ENCODE measurements at places on chromosomes 16 and 17. TPM values are rescaled to one million over a fixed set of nuclear protein-coding genes. Genes with fewer than 3 reads are reported as not detected.
A peak's percentile ranks its signal among the peaks of the same experiment; 100 is the strongest.

DNA sequence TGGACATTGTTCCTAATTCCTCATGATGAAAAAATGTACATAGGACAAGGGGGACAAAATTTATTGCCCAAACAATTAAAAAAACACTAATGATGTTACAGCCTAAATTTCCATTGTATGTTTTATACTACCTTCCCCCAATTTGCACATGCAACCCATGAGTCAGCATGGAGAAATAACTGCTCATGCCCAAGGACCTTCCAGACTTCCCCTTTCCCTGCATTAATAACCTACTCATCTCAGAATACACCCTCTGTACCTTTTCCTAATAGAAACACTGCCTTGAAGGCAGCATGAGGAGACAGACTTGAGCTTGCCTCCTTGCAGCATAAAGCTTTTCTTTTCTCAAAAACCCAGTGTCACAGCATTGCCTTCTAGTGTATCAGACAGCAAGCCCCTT, 2402.8 kb downstream of the TP53TG3F start:
- H3K27me3 ChIP-seq: no peaks in the 10 kb centered on the region
- no peak overlapping the region for H3K4me3 ChIP-seq
- no peaks in the 10 kb centered on the region for H3K4me1 ChIP-seq
- no peak overlapping the region for H3K27ac ChIP-seq

GRCh38 chr17:61862975-61863800, at the start of gene BRIP1:
Gene BRIP1, minus strand, starts transcription at chr17:61863528. Its CDS starts 1,989 bp downstream, at chr17:61861539.
- H3K4me1 ChIP-seq: peaks cover 5% of the 10 kb centered on the region
- peak; percentile 94 for DNase-seq
- peak within 1 kb of the TSS; percentile 80 for H3K27ac ChIP-seq

DNA sequence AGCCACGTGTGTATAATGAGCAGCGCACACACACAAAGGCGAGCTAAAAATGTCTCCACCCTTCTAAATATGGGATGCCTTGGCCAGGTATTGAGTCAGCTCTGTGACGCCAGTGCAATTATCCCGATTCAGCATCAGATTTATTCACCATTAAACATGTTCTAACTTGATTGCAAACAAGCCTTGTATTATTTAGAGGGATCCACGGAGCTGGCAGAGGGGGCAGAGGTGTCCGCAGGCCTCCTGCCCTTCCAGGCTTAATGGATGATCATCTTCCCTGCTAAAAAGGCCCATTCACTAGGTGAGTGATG, 591.7 kb downstream of the MAF start:
- no peak overlapping the region for H3K27ac ChIP-seq
- no peak for DNase-seq
- no peaks in the 10 kb centered on the region for H3K4me1 ChIP-seq
- no peak overlapping the region for H3K4me3 ChIP-seq
- H3K36me3 ChIP-seq: no peaks in the 10 kb centered on the region

DNA sequence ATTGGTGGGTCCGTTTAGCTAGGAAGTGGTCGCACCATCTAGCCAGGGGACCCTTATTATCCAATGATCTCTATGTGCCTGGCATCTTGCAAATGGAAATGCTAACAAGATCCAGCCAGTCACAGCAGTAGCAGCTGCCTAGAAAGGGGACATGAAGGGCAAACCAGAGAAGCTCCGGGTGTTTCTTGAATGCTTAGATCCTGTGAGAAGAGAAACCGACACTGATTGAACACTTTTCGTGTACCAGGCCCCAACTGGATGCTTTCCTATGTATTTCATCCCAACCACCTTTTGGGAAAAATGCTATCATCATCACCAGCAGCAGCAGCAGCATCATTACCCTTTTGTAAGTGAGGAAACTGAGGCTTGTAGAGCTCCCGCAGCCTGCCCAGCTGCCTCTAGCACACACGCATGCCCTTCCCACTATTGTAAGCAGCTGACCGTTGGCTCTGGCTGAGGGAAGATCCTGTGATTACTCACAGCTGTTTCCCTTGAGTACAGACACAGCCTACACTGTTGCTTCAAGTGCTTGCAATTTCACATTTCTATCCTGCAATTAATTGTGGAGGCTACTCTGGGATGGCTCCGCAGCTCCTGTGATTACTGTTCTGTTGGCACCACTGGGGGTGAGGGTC, 180.7 kb upstream of the CACNG5 start:
- no peak overlapping the region for H3K4me3 ChIP-seq
- H3K36me3 ChIP-seq: no peaks in the 10 kb centered on the region
- H3K27me3 ChIP-seq: no peaks in the 10 kb centered on the region
- DNase-seq: no peak

- no peaks in the 10 kb centered on the region for H3K36me3 ChIP-seq
- H3K27me3 ChIP-seq: no peaks in the 10 kb centered on the region
- peak; percentile 37 for DNase-seq
- H3K27ac ChIP-seq: no peak overlapping the region
Measured at GRCh38 chr17:50169881-50170459, 4.2 kb downstream of the SGCA start.

- peaks cover 28% of the 10 kb centered on the region for H3K4me1 ChIP-seq
- no peak overlapping the region for H3K4me3 ChIP-seq
- DNase-seq: peak; percentile 71
- peak overlapping the region; percentile 81 for H3K27ac ChIP-seq
- peaks cover 89% of the 10 kb centered on the region for H3K36me3 ChIP-seq
Measured at GRCh38 chr17:45092911-45093430, 31.9 kb downstream of the NMT1 start.

DNA sequence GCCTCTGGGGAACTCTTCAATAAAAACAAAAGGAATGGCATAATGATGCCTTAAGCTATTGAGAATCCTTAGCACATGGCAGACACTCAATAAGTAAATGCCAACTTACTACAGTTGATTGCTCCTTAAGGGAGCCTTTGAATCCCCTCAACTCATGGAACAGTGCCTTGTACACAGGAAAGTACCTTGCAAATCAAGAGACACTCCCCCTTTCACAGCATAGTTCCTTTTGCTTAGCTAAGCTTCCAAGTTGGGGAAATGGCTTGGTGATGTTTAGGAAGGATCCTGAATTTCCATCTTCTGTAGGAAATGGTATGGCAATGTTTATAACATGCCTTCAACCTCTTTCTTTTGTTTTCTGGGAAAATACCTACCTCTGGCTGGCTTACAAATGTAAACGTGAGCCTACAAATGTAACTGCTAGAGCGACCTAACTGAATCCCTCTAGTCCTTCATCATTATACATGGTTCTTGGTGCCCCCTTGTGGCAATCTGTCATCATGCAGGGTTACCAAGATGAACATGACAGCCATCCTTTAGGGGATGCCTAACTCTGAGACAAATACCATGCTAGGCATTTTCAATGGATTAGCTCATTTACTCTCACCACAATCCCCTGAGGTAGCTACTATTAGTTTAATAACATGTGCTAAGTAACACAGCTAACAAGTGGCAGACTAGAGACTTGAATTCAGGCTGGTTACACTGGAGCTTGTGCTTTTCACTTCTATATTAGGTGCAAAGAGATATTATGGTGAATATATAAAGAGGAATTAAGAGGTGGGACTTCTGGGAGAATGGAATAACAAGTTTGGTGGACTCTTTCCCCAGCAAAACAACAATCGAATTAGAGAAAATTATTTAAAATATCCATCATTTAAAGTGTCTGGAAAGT, 65.0 kb downstream of the MMD start:
- H3K4me1 ChIP-seq: no peaks in the 10 kb centered on the region
- peak; percentile 50 for DNase-seq
- no peak overlapping the region for H3K4me3 ChIP-seq
- H3K27ac ChIP-seq: no peak overlapping the region

GRCh38 chr17:20302246-20302917, 165.0 kb downstream of the LGALS9B start:
- no peak overlapping the region for H3K27ac ChIP-seq
- H3K27me3 ChIP-seq: no peaks in the 10 kb centered on the region
- no peak overlapping the region for H3K4me3 ChIP-seq
- no peak for DNase-seq

- H3K4me3 ChIP-seq: no peak overlapping the region
- H3K27me3 ChIP-seq: no peaks in the 10 kb centered on the region
- DNase-seq: peak; percentile 51
- no peaks in the 10 kb centered on the region for H3K36me3 ChIP-seq
- no peak overlapping the region for H3K27ac ChIP-seq
Measured at GRCh38 chr17:66508896-66509844, 206.8 kb downstream of the PRKCA start.

- peaks cover 21% of the 10 kb centered on the region for H3K36me3 ChIP-seq
- H3K4me3 ChIP-seq: no peak overlapping the region
- no peaks in the 10 kb centered on the region for H3K27me3 ChIP-seq
- H3K4me1 ChIP-seq: peaks cover 43% of the 10 kb centered on the region
- H3K27ac ChIP-seq: peak overlapping the region; percentile 67
Measured at GRCh38 chr17:49835472-49835871, 12.4 kb downstream of the TAC4 start.

GRCh38 chr17:6548578-6549330, 7.6 kb downstream of the PITPNM3 start:
- H3K4me1 ChIP-seq: peaks cover 19% of the 10 kb centered on the region
- H3K36me3 ChIP-seq: no peaks in the 10 kb centered on the region
- H3K27ac ChIP-seq: peak overlapping the region; percentile 11
- H3K27me3 ChIP-seq: no peaks in the 10 kb centered on the region
- H3K4me3 ChIP-seq: no peak overlapping the region
- DNase-seq: no peak

DNA sequence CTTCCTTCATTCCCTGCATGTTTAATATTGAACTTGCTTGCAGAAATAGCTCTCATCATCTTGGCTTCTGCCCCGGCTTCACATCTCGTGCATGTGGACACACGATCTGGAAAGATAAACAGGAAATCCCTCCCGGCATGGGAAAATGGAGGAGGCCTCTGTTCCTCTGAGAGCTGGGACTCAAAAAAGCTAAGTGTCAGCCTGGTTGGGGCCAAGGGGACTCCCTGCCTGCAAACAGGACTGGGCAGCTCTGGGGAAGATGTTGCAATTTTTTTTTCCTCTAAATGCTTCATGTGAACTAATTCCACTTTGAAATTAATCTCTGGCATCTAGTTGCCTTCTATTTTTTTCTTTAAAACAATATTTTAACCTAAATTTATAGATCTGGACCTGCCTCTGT, 24.8 kb downstream of the ITPRIPL2 start:
- peaks cover 54% of the 10 kb centered on the region for H3K4me1 ChIP-seq
- no peaks in the 10 kb centered on the region for H3K36me3 ChIP-seq
- no peaks in the 10 kb centered on the region for H3K27me3 ChIP-seq
- DNase-seq: peak; percentile 72

GRCh38 chr16:73329358-73330286, 281.7 kb upstream of the ZFHX3 start:
- H3K4me3 ChIP-seq: no peak overlapping the region
- H3K27ac ChIP-seq: no peak overlapping the region
- H3K27me3 ChIP-seq: no peaks in the 10 kb centered on the region
- DNase-seq: no peak

DNA sequence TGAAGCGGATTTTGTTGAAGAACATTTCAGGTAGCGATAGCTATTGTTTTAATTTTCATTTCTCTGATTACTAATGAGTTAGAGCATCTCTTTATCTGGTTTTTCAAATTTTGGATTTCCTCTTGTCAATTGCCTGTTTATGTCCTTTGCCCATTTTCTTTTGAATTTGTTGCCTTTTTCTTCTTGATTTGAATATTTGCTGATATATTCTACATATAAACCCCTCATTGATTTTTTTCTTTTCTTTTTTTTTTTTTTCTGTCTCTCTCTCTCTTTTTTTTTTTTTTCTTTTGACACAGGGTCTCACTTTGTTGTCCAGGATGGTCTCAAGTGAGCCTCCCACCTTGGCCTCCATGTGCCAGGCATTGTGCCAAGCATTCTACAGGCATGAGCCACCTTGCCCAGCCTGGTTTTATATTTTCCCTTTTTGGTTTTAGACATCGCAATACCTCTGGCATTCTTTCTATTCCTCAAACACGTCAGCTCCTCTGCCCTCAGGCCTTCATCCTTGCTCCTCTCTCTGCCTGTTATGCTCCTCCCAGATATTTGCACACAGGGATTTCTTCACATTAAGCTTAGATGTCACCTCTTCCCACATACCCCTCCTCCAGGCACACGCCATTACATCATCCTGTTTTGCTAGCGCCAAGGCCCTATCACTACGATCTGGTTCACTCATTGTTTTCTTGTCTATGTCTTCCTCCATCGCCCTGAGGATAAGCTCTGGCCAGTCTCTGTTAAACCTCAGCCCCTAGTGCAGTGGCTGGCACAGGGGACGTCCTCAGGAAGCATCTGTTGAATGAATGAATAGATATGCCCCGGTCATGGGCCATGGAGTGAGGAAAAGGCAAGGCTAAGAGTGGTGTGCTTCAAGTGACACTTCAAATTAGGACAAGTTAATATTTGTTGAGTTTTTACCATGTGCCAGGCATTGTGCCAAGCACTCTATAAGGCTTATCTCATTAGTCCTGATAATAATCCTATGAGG, 8.6 kb downstream of the SARM1 start:
- H3K27ac ChIP-seq: peak overlapping the region; percentile 44
- peaks cover 25% of the 10 kb centered on the region for H3K4me1 ChIP-seq
- H3K36me3 ChIP-seq: no peaks in the 10 kb centered on the region

DNA sequence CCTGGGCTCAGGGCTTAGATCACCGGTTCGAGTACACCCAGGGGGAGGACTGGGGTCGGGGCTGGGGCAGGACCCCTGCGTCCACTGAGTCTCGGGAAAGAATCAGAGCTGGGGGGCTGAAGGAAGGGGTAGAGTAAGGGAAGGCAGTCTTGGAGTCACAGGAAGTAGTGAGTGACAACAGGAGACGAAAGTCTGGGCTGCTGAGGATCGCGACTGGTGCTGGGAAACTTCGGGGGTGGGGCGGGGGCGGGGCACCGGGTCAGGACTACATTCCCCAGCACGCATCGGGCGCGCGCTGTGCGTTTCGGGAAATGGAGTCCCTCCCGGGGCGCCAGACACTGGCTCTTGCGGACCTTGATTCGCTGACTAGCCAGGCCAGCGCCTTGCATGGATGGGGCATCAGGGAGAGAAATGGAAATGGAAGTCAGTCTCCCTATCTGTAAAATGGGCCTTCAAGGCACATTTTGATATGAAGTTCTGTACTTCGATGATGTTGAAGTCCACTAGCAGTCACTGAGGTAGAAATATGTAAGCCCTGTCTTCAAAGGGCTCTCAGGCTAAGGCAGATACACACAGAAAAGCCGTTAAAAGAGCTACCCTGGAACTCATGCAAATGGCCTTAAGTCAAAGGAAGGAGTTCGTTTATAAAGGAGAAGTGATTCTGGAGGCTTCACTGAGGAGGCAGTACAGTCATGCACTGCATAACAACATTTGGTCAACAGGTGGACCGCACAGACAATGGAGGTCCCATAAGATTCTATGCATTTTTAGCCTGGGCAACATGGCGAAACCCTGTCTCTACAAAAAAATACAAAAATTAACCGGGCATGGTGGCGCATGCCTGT, 697 bp downstream of the CTF1 start:
- H3K4me3 ChIP-seq: peak overlapping the region; percentile 65
- peak overlapping the region; percentile 95 for H3K27ac ChIP-seq
- no peaks in the 10 kb centered on the region for H3K27me3 ChIP-seq
- no peaks in the 10 kb centered on the region for H3K36me3 ChIP-seq
- peak; percentile 95 for DNase-seq
- peaks cover 54% of the 10 kb centered on the region for H3K4me1 ChIP-seq

GRCh38 chr17:7511108-7511507, 26.9 kb downstream of the POLR2A start:
- peaks cover 84% of the 10 kb centered on the region for H3K36me3 ChIP-seq
- H3K4me1 ChIP-seq: peaks cover 10% of the 10 kb centered on the region

GRCh38 chr16:7550096-7550495, 217.5 kb downstream of the RBFOX1 start:
- no peak overlapping the region for H3K27ac ChIP-seq
- no peaks in the 10 kb centered on the region for H3K27me3 ChIP-seq
- no peaks in the 10 kb centered on the region for H3K4me1 ChIP-seq
- no peak for DNase-seq

SDK2 gene
- 1.4 TPM for total RNA-seq

POLR3E gene
- total RNA-seq: 36.6 TPM

KRT40 gene
- total RNA-seq: 0.27 TPM

C17orf67 gene
- total RNA-seq: 3.6 TPM

SRCIN1 gene
- total RNA-seq: 6.6 TPM

CTRB2 gene
- total RNA-seq: 0.44 TPM

C16orf92 gene
- not detected for total RNA-seq

RNF222 gene
- total RNA-seq: not detected

TM4SF5 gene
- not detected for total RNA-seq

HASPIN gene
- total RNA-seq: 0.68 TPM
